ENCODE measurements at places on chromosomes 7 and 10. TPM values are rescaled to one million over a fixed set of nuclear protein-coding genes. Genes with fewer than 3 reads are reported as not detected.

The ABCB4 gene
- total RNA-seq = 4.0 TPM

The RARRES2 gene
- total RNA-seq = 17.9 TPM

The NXPH1 gene
- total RNA-seq = not detected

The CCDC136 gene
- 3.9 TPM for total RNA-seq

The CNNM1 gene
- not detected for total RNA-seq

The FGL2 gene
- 4.8 TPM for total RNA-seq

The CDK1 gene
- 0.92 TPM for total RNA-seq

The CHAT gene
- total RNA-seq = not detected

DNA sequence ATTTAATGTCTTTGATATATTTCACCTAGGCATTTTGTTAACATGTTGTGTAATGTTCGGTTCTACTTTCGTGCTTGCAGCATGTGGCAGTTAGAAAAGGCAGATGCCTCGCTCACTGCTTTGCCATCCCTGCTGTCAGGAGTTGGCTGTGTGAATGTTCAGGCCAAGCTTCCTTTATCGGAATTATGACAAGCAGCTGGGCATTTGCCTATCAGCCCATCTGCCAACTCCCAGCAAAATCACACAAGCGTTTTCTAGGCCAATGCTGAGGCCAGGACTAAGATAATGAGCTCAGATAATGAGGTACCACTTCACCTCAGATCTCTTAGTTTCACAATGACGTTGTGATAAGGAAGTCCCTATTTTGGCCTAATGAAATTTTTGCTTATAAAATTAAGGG lies 212.7 kb upstream of the FAM3C start:
- no peak for DNase-seq

GRCh38 chr7:71345117-71345884 lies 213.4 kb downstream of the GALNT17 start:
- no peak for DNase-seq

- no peak for DNase-seq
Measured at GRCh38 chr7:72326811-72327210, 85.3 kb downstream of the CALN1 start.

DNA sequence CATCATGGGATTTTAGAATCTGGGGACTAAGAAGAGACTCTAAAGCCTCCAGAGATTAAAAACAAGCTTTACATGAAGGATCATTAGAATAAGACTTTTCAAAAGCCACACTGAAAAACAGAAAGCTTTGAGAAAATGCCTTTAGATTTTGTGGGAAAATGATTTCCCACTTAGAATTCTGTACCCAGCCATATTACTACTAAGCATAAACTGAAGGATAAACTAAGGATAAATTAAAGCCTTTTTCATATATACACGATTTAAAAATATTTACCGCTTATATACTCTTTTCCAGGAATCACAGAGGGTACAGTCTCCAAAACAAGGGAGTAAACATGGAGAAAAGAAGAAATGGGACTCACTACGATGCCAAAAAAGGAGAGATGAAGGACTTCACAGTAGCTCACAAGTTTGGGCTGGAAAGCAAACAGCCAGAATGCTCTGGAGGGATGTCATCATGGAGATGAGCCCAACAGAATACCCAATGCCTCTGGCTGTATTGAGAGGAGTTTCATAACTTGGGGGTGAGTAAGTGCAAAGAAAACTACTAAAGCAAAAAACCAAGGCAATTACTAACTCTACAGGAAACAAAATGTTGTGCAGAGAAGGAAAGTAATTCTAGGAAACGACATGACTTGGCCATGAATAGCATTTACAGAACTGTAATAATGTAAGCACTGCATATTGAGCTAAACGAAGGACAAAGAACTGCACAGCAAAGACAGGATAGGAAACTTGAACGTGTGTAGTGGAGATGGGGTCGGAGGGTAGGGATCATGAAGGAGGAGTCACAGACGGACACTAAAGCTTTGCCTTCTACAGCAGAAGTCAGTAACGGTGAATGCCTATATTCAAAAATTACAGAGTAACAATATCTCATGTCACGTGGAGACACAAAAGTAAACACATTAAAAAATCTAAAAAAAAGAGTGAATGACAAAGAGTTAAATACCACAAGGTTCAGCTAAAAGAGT lies 61.4 kb upstream of the ASAH2 start:
- no peak for DNase-seq

DNA sequence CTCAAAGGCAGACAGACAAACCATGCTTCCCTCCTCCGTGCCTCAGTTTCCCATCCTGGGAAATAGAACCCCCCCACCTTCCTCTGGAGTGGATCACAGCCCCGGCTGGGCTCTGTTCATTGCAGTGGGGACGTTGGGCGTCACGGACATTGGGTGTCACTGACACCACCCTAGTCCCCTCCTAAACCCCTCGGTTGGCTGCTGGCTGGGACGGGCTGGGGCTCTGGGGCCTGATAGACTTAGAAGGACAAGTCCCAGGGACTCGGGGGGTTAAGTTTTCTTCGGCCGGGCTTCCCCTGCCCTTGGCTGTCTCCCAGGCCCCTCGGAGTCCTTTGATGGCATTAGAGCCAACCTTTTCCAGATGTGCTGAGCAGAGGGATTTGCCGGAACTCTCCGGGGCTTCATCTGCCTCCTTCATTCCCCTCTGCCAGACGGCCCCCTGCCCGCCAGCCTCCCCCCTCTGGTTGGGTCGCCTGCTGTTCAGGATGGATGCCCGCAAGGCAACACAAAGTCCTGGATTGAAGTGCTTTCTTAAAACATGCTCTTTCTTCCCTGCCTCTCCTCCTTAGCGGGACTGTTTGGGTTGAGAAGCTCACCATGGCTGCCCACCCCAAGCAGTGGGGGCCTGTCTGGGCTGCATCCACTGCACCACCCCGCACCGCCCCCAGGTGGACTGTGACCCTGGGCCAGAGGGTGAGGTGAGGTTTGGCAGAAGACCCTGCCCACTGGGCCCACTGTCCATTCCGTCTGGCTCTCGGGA lies 73.0 kb downstream of the COL26A1 start:
- no peak for DNase-seq

- no peak for DNase-seq
Measured at GRCh38 chr10:68053553-68053952, 21.5 kb downstream of the HERC4 start.

DNA sequence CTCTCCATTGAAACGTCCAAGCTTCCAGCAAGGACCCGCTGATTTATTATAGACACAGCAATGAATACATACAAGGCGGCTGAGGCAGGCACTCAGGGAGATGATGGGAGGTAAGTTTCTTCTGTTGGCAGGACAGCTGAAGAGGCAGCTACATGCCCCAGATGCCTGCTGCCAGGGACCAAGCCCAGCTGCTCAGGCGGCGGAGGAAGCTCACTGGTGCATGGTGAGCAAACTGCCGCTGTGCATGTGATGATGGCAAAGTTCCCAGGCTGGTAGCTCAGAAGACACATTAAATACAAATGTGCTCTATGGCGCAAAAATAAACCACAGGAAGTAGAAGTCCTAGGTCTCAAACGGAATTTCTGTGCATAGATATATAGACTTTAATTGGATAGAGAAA lies 2.3 kb downstream of the DNTT start:
- DNase-seq = peak; percentile 73

- DNase-seq = no peak
Measured at GRCh38 chr7:46494028-46494427, 573.0 kb upstream of the IGFBP3 start.

DNA sequence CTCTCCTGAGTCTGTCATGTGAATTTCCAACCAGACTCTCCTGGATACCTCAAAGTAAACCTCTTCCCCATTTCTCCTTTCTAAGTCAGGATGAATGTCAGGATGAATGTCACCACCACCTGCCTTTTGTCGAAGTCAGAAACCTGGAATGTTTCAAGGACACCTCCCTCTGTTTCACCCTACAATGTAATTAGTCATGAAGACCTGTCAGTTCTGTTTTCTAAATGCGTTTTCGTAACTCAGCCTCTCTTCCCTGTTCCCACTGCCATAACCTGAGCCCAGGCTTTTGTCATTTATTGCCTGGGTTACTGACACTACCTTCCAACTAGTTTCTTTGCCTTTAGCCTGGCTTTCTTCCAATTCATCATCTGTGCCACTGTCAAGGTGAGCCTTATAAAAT lies 5.5 kb upstream of the STN1 start:
- no peak for DNase-seq

DNA sequence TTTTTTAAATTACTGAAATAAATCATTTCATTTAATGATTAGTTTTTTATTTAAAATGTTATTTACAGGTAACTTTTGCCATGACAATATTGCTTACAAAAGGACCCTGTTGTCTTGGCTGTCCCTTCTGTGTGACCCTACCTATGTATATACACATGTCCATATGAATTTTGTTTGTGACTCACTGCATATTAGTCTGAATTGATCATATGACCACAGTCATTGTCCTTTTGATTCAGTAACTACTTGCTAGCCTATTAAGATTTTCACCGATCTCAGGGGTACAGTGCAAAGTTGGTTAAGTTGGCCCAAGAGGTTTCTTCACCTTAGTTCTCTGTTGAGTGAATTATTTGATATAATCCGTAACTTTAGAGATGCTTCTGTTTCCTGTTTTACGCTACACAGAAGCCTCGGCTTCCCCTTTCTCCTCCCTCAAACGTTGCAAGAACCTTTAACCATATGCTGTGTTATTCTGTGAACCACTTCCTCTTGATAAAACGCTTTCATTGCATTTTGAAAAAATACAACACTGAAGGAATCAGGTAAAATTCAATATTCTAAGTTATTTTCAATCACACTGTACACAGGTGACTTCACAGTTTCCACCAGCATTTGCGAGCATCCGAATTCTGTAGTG lies 43.9 kb downstream of the APBB1IP start:
- DNase-seq = no peak

DNA sequence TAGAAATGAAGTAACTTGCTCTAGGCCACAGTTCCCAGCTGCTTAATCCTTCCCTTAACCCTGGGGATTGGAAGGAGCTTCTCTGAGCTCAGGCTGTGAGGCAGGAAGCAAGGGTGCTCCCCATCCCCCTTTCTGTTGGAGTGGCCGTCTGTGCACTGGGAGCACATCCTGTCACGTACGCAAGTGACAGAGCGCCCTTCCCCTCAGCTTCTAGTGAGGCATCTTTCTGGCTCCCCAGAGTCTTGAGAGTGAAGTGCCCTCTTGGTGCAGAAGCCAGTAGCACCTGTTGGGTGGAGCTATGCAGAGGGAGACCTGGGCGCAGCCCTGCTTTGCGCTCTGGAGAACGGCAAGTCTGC lies 47.8 kb downstream of the SHH start:
- DNase-seq = no peak

DNA sequence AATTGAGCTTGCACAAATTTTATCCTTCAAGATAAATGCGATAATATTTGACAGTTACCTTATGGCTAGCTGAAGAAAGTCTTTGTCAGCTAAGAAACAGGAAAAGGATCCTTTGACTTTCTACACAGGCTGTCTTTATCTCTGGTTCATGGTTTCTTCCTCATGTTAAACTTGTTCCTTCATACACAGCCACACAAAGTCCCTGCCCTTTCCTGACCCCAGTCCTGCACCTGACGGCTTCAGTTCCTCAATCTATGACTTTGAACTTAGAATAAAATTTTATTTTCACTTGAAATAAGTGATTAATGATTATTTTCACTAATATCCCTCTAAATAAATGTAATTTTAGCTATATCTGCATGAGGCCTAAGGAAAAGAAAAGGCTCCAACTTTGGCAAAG lies 77.8 kb upstream of the PRSS1 start:
- DNase-seq = no peak
